RWPE2 (cell line): ENCODE measurements at places on chromosomes 16 and 17.

DNA sequence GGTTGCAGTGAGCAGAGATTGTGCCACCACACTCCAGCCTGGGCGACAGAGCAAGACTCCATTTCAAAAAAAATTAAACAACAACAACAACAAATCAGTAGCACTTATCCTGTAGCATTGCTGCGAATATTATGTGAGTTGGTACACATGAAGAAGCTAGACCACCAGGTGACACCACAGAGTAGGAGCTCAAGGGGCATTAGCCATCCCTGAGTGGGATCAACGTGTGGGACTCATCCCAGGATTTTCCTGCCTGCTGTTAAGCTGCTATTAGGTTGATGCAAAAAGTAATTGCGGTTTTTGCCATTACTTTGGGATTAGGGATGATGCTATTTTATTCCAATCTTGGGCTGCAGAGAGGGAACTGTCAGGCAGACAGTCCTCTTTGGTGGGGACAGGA lies 47.2 kb downstream of the OTOA start:
- no peak for DNase-seq

DNA sequence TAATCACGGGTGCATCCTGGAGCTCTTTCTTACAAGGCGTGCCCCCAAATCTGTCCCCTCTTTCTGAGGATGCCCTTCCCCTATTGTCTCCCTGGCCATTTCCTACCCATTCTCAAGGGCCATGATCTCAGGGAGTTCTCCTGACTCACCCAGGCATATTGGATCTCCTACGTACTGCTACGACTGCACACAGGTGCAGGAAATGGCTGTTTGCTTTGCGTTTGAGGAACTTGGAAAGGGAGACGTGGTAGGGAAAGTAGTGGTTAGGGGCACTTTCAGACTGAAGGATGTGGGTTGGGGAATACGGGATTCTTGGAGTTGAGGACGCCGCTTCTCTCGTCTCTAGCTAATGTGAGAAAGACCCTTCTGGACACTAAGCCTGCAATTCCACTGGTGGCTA lies 18.7 kb upstream of the MEOX1 start:
- DNase-seq: no peak

DNA sequence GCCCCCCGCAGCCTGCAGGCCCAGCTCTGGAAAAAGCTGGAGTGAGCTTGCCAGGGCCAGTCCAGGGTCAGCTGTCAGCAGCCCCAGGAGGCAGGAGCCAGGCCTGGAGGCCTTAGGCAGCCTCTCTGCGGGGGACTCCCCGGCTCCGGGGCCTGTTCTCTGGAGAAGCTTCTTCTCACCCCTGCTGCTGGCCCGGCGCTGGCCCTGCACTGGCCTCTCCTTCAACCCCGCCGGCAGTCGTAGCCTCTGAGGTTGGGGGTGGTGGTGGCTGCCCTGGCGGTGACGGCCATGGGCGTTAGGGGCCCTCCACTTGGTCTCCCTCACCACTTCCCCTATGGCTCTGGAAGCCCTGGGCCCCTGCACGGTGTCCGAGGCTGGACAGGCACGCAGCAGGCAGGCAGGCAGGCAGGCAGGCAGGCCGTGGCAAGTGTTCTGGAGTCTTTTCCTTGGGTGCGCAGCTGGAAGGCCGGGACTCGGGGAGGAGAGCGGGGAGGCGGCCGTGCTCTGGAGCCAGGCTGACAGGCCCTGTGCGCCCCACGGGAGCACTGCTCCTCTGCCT lies 2.1 kb downstream of the FOXF1 start:
- peak; percentile 64 for DNase-seq

DNA sequence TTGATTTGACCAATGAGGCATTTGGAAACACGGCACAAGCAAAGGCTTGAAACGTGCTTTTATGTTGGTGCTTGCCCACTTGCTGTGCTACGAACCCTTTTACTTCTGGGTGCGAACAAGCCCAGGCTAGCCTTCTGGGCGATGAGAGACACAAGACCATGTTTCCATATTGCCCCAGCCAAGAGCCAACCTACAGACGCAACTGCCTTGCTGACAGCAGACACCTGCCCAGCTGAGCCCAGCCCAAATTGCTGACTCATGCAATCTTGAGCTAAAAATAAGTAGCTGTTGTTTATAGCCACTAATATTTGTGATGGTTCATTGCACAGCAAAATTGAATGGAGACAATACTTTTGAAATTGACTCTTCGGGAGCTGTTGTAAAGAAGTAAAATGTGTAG lies 464.5 kb downstream of the WWOX start:
- DNase-seq: no peak

DNA sequence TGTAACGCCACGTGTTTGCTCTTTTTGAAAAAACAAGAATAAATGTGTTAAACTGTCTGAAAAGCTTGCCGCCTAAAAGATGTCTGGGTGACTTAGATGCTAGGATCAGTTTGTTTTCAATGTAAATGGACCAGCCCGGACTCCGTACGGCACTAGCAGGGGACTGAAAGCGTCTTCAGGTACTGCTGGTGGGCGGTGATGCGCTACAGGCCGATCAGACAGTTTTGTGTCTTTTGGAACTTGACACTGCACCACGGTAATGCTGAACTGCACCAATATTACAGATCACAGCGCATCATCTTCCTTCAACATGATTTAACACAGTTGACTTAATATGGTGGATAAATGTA lies 727 bp upstream of the MBTPS1 start:
- no peak for DNase-seq

DNA sequence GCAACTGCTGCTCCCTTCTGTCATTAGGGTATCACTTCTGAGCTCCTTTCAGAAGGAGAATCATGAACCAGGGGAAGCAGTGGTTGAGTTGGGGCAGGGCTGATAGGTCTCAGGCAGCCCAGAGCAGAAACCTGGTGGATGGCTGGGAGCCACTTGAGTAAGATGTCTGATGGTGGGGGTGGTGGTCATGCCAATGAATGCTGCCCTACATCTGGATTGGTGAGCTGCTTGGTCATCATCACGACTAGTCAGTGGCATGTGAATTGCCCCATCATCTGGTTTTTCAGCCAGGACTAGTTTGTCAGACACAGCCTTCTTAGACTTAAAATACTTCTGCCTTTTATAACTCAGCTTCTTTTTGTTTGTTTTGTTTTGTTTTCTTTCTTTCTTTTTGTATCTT lies 2.6 kb downstream of the GID4 start:
- no peak for DNase-seq

DNA sequence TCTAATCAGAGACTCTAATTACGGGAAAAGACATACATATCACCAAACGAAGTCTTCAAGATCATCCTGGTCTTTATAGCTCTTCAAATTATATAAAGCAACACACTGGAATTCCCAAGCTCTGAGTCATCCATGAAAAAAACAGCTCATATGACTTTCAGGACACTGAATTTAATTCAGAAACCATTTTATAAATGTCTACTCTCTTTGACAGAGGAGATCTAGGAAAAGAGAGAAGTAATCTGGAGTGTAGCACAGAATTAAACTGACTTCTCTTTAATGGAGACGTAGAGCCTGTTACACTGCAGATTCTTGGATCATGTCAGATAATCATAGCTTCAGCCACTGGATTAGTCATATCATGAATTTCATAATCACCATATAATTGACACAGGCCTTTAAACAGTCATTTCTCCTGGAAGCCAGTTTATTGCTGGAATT lies 86.8 kb upstream of the WSB1 start:
- DNase-seq: no peak
